ENCODE measurements at places on chromosomes 5 and 9.

DNA sequence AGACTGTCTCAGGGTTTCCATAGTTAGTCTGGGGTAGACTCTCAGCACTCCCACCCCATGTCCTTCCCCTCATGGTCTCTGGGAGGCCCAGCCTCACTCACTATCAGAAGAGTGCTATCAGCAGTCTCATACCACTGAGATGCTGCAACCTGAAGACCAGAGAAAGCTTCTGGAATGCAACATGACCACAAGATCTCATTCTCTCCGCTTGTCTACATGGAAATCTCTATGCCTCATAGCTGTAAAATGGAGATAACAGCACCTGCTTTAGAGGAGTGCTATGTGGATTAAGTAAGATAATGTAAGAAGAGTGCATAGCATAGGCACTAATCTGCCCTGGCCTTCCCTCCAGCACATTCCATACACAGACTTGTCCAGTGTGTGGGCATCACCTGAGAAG, 47.0 kb upstream of the ZNF169 start:
- DNase-seq: no peak

DNA sequence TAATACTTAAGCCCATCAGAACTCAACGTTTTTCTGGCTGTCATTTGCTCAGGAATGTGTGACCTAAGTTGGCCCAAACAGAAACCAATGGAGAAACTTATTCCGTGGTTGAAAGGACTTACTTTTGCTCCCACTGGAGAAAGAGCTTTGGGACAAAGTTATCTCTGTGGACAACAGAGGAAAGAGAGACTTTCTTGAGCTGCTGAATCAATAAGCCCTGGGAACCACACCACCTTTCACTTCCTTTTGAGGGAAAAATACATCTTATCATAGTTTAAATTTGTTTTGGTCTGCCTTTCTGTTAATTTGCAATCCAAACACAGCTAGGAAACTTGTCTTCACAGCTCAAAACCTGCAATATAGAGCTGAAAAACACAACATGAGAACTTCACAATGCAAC, 62.8 kb upstream of the VCAN start:
- DNase-seq: no peak

- no peak for DNase-seq
Measured at GRCh38 chr9:129769669-129770068, 16.8 kb upstream of the PTGES start.

DNA sequence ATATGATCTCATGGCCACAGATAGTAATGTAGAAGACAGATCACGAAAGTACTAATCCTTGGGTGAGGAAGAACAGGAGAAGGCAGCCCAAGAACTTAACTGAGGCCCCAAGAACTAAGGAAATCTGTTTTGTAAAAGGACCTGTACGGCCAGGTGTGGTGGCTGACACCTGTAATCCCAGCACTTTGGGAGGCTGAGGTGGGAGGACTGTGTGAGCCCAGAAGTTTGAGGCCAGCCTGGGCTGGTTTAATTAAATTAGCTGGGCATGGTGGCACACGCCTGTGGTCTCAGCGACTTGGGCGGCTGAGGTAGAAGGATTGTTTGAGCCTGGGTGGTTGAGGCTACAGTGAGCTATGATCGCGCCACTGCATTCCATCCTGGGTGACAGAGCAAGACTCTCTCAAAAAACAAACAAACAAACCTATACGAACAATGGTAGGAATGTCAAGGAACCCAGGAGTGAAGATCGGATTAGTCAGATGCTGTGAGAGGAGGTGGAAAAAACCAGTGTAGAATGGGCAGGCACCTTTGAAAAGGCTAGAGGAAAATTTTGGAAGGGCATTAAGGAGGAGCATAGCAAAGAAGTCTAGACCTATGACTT, 283.8 kb upstream of the DMRT1 start:
- no peak for DNase-seq

DNA sequence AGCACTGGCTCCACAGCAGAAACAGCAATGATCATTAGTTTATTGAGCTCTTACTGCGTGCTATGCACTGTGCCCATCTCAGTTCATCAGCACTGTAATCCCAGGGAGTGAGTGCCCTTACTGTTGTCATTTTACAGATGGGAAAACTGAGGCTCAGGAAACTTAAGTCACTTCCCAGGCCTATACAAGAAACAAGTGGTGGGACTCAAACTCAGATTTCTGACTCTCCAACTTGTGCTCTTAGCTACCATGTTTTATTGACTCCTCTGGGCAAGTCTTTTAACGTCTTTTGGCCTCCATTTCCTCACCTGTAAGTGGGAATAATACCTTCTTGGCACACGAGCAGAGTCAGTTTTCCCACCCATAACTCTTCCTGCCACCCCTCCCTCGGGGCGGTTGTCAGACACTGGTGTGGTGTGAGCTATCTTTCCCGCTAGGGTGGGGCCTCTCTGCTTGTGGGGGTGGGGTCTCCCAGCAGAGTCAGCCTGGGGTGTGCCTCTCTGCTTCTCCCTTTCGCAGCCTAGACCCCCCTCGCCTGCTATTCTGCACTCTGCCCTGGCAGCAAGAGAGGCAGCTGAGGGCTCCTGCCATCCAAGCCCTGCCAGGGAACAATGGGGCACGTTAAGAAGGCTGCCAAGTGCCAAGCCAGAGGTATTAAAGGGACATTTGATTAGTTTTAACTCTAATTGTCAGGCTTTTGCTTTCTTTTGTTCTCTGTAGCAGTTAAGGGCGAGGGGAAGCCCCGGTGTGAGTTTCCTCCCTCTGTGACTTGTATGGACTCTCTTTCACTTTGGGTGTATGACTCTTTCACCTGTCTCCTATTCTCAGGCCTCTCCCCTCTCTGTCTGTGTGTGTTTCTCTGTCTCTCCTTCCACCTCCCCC, 12.1 kb downstream of the GALNT10 start:
- DNase-seq: peak; percentile 67

GRCh38 chr9:120353506-120353905, 226.5 kb downstream of the CDK5RAP2 start:
- no peak for DNase-seq

DNA sequence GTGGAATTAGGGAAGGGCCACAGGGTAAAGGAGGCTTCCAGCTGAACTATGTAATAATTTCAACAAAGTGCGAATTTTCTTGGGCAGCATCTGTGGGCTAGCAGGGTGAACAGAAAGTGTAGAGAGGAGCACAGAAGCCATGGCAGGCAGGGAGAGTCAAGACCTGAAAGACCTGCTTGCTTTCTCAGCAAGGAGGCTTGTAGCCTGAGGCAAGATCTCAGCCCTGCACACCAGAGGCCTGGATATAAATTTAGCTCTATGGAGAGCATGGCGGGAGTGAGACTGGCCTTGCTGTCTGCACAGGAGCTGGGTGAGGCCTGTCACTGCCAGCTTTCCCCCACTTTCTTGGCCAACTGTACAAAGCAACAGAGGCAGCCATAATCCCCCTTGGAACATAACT, 32.1 kb upstream of the SH3TC2 start:
- no peak for DNase-seq
